ENCODE measurements at places on chromosomes 2 and 18. TPM values are rescaled to one million over a fixed set of nuclear protein-coding genes. Genes with fewer than 3 reads are reported as not detected.

Gene TMEM37
- total RNA-seq = not detected

Gene SYT4
- 0.23 TPM for total RNA-seq

Gene ZNF804A
- total RNA-seq = 0.13 TPM

Gene KANSL1L
- total RNA-seq = 16.0 TPM

Gene MCEE
- total RNA-seq = 13.7 TPM

GRCh38 chr2:98795891-98796676 lies 65.2 kb upstream of the MGAT4A start:
- H3K27ac ChIP-seq = no peak overlapping the region
- H3K4me1 ChIP-seq = no peaks in the 10 kb centered on the region
- H3K27me3 ChIP-seq = peaks cover 6% of the 10 kb centered on the region
- H3K4me3 ChIP-seq = no peak overlapping the region
- no peaks in the 10 kb centered on the region for H3K36me3 ChIP-seq
- no peak for DNase-seq

DNA sequence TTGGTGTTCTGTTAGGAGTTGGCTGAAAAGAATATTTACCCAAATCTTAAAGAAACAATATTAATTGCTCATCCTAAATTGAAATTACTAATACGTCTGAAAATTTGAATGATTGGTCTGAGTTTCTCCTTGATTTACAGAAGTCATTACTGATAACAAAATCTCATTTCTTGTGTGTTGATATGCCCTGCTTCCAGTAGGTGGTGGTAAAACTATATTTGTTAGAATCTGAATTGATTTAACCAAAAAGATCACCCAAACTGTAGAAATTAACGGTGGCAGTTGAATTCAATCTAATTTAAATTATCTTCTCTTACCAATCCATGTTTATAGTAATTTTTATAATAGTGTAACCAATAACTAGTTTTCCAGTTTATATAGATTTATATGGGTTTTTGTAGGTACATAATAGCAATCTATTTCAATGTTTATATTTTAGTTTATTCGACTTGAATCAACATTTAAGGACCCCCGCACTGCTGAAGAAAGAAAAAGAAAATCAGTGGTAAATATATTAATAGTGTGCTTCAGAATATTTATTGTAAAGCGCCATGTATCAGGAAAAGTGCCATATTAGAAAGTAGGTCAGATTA lies 38.3 kb downstream of the PAPOLG start:
- H3K27ac ChIP-seq = no peak overlapping the region
- H3K4me1 ChIP-seq = no peaks in the 10 kb centered on the region
- no peak for DNase-seq
- no peak overlapping the region for H3K4me3 ChIP-seq
- H3K36me3 ChIP-seq = peaks cover 68% of the 10 kb centered on the region

GRCh38 chr18:76953156-76953555 lies 130.8 kb downstream of the ZNF236 start:
- peaks cover 53% of the 10 kb centered on the region for H3K36me3 ChIP-seq
- no peak overlapping the region for H3K4me3 ChIP-seq
- no peak for DNase-seq

- H3K36me3 ChIP-seq = no peaks in the 10 kb centered on the region
- no peaks in the 10 kb centered on the region for H3K27me3 ChIP-seq
- no peak overlapping the region for H3K27ac ChIP-seq
- H3K4me3 ChIP-seq = no peak overlapping the region
These were observed 469.3 kb upstream of the RAB12 start for GRCh38 chr18:8139891-8140406.

DNA sequence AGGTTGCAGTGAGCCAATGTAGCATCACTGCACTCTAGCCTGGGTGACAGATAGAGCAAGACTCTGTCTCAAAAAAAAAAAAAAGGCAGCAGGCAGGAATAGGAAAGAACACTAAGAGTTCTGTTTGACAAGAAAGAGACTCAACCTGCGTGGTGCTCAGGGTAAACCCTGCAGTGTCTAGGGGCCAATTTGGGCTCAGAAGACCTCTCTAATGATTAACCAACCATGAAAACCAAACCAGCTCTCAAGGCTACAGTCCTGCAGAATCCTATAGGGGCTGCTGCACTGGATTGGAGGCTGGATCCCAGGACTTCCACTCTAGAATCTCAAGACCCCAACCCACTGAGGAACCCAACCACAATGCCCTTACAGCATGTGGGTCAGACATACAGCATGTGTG lies 2.4 kb downstream of the TRABD2A start:
- no peak for DNase-seq
- H3K36me3 ChIP-seq = peaks cover 6% of the 10 kb centered on the region
- peak overlapping the region; percentile 45 for H3K27ac ChIP-seq
- no peaks in the 10 kb centered on the region for H3K27me3 ChIP-seq

- no peak overlapping the region for H3K27ac ChIP-seq
- H3K36me3 ChIP-seq = no peaks in the 10 kb centered on the region
- H3K27me3 ChIP-seq = peaks cover 3% of the 10 kb centered on the region
- DNase-seq = no peak
- no peak overlapping the region for H3K4me3 ChIP-seq
These were observed 171.5 kb downstream of the CD8B2 start for GRCh38 chr2:106658616-106659015.

DNA sequence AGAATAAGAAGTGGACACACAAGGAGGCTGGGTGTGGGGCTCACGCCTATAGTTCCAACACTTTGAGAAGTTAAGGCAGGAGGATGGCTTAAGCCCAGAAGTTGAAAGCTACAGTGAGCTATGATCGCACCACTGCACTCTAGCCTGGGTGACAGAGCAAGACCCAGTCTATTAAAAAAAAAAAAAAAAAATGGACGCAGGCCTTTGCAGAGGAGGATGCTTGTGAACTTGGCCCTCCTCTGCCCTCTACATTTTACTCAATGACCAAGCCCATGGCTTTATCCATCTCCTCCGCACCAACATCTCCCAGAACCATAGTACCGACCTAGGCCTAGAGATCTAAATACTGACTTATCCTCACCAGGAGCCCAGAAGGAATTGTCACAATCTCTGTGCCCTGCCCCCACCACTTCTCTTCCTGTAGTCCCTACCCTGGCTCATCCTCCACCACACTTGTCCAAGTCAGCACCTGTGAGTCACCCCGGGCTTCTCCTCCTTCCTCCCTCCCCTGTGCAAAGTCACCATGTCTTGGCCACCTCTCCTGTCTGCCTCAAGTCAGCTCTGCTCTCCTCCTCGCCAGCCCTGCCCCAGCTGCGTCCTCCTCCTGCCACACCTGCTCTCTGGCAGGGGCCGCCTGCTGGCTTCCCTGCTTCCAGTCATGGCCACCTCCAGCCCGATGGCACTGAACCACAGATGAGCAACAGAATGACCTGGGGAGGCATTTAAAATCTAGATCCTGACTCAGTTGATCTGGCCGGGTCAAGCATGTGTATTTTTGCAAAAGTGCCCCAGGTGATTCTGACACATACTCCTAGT lies 35.8 kb upstream of the ASPRV1 start:
- peaks cover 17% of the 10 kb centered on the region for H3K36me3 ChIP-seq
- no peak overlapping the region for H3K4me3 ChIP-seq
- H3K4me1 ChIP-seq = peaks cover 3% of the 10 kb centered on the region
- no peaks in the 10 kb centered on the region for H3K27me3 ChIP-seq
- DNase-seq = no peak
- H3K27ac ChIP-seq = no peak overlapping the region

All from T-cell (primary cell).